ENCODE measurements at places on chromosomes 7 and 10. TPM values are rescaled to one million over a fixed set of nuclear protein-coding genes. Genes with fewer than 3 reads are reported as not detected.

The DEPP1 gene
- total RNA-seq, result 1.8 TPM

The LRRC18 gene
- total RNA-seq, result not detected

The FAM131B gene
- total RNA-seq, result 0.48 TPM

The HNRNPA2B1 gene
- total RNA-seq, result 1,195 TPM

The STAG3 gene
- 0.22 TPM for total RNA-seq

The ACSM6 gene
- total RNA-seq, result not detected

The FIS1 gene
- total RNA-seq, result 132 TPM

The C10orf53 gene
- not detected for total RNA-seq

The SUN3 gene
- total RNA-seq, result not detected

The CALHM3 gene
- total RNA-seq, result 0.63 TPM

The ZNF786 gene
- 6.4 TPM for total RNA-seq

The BTBD16 gene
- total RNA-seq, result 0.52 TPM

The WNT8B gene
- not detected for total RNA-seq

The C10orf62 gene
- total RNA-seq, result 0.12 TPM

The FOXP2 gene
- total RNA-seq, result not detected

The IDI2 gene
- total RNA-seq, result not detected

The CDC14C gene
- not detected for total RNA-seq

The NPY4R2 gene
- total RNA-seq, result 27.3 TPM

The C10orf67 gene
- total RNA-seq, result 0.10 TPM

The ZNF783 gene
- total RNA-seq, result 6.3 TPM
